ENCODE measurements at places on chromosomes 4 and X. TPM values are rescaled to one million over a fixed set of nuclear protein-coding genes. Genes with fewer than 3 reads are reported as not detected.

CXCL11 gene
- not detected for total RNA-seq

KCTD8 gene
- not detected for total RNA-seq

XAGE2 gene
- not detected for total RNA-seq

DCLK2 gene
- not detected for total RNA-seq

CYTL1 gene
- not detected for total RNA-seq

BMP3 gene
- not detected for total RNA-seq

DNA sequence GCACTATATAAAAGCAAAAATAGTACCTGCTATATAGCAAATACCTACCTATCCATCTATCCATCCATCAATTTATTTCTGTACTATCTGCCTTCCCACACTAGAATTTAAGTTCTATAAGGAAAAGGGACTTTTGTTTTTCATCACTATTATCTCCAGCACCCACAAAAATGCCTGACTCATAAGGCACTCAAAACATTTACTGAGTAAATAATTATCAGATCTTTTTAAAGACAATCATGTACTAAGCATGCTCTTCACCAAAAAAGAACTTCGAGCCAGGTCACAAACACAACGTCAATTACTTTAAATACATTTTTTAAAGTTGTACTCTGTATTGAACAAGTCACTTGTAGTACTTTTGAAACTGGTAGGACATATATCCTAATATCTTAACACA is 119.9 kb downstream of the FBXW7 start:
- H3K36me3 ChIP-seq = no peaks in the 10 kb centered on the region
- H3K27me3 ChIP-seq = no peaks in the 10 kb centered on the region
- no peak overlapping the region for H3K27ac ChIP-seq
- peaks cover 16% of the 10 kb centered on the region for H3K4me1 ChIP-seq
- no peak overlapping the region for H3K4me3 ChIP-seq

- no peak overlapping the region for H3K4me3 ChIP-seq
- H3K36me3 ChIP-seq = no peaks in the 10 kb centered on the region
- H3K27ac ChIP-seq = no peak overlapping the region
- no peaks in the 10 kb centered on the region for H3K4me1 ChIP-seq
- peaks cover 2% of the 10 kb centered on the region for H3K27me3 ChIP-seq
- no peak for DNase-seq
Measured at GRCh38 chr4:138961664-138962063, 53.9 kb upstream of the NOCT start.

- no peaks in the 10 kb centered on the region for H3K4me1 ChIP-seq
- H3K36me3 ChIP-seq = no peaks in the 10 kb centered on the region
- H3K4me3 ChIP-seq = no peak overlapping the region
- H3K27me3 ChIP-seq = no peaks in the 10 kb centered on the region
Measured at GRCh38 chr4:166042510-166043055, 169.5 kb downstream of the TLL1 start.

DNA sequence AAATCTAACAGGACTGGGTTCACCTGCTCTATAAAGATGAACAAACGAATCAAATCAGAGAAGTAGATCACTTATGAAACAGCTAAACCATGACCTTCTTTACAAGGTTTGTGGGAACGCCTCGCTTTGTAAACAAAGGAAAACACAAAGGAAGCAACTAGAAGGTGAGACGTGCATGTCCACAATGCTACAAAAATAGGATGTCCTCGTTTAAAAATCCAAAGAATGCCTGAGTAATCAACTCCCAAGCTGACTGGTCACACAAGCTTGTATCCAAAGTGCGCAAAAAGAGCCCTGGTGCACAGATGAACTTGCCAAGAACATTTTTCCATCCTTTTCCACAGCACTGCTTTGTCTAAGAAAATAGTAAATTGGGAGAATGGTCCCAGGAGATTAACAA is 6.3 kb upstream of the SH3KBP1 start:
- H3K27me3 ChIP-seq = no peaks in the 10 kb centered on the region
- no peak for DNase-seq
- H3K4me1 ChIP-seq = peaks cover 14% of the 10 kb centered on the region
- H3K27ac ChIP-seq = no peak overlapping the region
- H3K4me3 ChIP-seq = no peak overlapping the region

DNA sequence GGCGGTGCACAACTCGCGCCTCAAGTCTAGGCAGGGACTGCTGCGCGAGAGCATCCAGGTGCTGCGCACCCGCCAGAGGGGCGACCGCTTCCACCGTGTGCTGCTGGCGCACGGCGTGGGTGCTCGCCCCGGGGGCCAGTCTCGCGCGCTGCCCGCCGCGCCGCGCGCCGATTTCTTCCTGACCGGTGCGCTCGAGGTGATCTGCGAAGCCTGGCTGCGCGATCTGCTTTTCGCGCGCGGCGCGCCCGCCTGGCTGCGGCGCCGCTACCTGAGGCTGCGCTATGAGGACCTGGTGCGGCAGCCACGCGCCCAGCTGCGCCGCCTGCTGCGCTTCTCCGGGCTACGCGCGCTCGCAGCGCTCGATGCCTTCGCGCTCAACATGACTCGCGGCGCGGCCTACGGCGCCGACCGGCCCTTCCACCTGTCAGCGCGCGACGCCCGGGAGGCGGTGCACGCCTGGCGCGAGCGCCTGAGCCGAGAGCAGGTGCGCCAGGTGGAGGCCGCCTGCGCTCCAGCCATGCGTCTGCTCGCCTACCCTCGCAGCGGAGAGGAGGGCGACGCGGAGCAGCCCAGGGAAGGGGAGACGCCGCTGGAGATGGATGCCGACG is 1.3 kb downstream of the CHST7 start:
- DNase-seq = peak; percentile 71
- H3K4me1 ChIP-seq = peaks cover 49% of the 10 kb centered on the region
- peak overlapping the region; percentile 60 for H3K27ac ChIP-seq
- H3K36me3 ChIP-seq = peaks cover 9% of the 10 kb centered on the region
- H3K4me3 ChIP-seq = peak overlapping the region; percentile 77
- no peaks in the 10 kb centered on the region for H3K27me3 ChIP-seq

GRCh38 chrX:39674490-39675161 is 423.1 kb downstream of the BCOR start:
- no peaks in the 10 kb centered on the region for H3K4me1 ChIP-seq
- H3K36me3 ChIP-seq = no peaks in the 10 kb centered on the region
- no peak overlapping the region for H3K27ac ChIP-seq
- no peak for DNase-seq
- H3K4me3 ChIP-seq = no peak overlapping the region

DNA sequence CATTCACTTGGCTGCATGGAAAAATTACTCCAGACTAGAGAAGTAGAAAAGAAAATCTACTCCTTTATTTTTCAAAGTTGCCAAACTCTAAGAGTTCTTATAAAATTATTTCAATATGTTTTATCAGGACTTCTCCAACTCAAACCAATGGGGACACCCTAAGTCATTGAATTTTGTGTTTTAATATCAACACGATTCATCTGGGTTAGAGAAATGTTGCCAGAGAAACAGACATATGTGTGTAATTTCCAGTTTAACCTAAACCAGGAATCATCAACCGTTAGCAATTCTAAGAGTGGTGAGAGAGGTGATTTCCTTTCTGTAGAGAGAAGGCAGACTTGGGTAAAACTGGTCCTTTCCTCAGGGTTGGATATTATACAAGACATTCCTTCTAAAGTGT is 291.8 kb downstream of the LDB2 start:
- no peak overlapping the region for H3K27ac ChIP-seq
- H3K4me1 ChIP-seq = no peaks in the 10 kb centered on the region

DNA sequence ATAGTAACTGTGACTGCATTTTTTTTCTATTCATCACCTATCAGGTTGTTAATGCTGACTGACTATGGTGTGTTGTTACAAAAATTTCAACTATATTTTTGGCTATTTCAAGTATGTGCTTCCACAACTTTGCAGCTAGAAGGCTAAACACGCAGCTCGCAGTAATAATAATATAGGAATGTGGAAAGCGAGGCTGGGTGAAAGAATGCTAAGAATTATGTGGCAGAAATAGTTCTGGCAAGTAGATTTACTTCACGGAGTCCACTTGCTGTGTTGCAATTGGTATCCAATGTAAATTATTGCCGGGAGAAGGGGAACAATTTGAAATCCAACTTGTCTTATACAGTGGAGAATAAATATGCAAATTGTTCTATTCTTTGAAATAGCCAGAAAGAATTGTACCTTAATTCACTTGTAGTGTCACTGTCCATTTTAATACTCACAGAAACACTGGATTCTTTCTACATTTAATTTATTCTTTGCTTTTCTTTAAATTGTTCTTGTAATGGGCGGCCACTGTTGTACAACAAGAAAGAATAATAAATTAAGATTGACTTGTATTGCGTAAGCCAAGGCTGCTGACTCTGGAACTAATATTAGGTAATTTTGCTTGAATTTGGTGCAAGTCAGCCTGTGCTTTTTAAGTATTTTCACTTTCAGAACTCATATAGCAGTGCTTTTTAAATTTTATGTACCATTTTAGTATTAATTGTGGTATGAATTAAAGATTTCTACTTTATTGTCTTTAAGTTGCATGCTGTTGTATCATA is 154.9 kb downstream of the FRMPD4 start:
- H3K4me3 ChIP-seq = no peak overlapping the region
- no peak for DNase-seq
- H3K27me3 ChIP-seq = peaks cover 3% of the 10 kb centered on the region
- no peaks in the 10 kb centered on the region for H3K36me3 ChIP-seq
- H3K27ac ChIP-seq = no peak overlapping the region

- H3K27ac ChIP-seq = no peak overlapping the region
- H3K36me3 ChIP-seq = no peaks in the 10 kb centered on the region
- peak; percentile 42 for DNase-seq
- peaks cover 32% of the 10 kb centered on the region for H3K4me1 ChIP-seq
- no peak overlapping the region for H3K4me3 ChIP-seq
Measured at GRCh38 chrX:52988985-52989917, 30.9 kb upstream of the FAM156A start.

- DNase-seq = no peak
- H3K4me3 ChIP-seq = no peak overlapping the region
- peak overlapping the region; percentile 7 for H3K27ac ChIP-seq
- H3K4me1 ChIP-seq = peaks cover 22% of the 10 kb centered on the region
Measured at GRCh38 chr4:2696423-2696822, 59.7 kb downstream of the TNIP2 start.

DNA sequence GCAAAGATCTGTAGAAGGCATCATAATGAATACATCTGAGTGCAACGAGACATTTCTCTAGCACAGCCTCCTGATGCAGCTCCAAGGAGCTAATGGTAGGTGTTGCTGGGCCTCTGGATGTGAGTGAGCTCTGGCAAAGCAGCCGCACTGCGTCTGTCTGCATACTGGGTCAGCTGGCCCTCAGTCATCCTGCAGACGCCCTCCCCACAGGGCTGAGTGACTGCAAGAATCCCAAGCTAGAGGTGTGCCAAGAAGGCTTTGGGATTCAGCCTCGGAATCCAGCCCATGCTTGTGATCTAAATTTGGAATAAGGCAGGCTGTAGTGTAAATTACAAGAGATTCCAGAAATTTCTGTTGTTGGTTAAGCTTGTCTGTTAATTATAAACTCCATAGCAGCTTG is 18.5 kb downstream of the HERC3 start:
- no peak overlapping the region for H3K4me3 ChIP-seq
- H3K27ac ChIP-seq = peak overlapping the region; percentile 63
- peaks cover 47% of the 10 kb centered on the region for H3K36me3 ChIP-seq
- no peak for DNase-seq

DNA sequence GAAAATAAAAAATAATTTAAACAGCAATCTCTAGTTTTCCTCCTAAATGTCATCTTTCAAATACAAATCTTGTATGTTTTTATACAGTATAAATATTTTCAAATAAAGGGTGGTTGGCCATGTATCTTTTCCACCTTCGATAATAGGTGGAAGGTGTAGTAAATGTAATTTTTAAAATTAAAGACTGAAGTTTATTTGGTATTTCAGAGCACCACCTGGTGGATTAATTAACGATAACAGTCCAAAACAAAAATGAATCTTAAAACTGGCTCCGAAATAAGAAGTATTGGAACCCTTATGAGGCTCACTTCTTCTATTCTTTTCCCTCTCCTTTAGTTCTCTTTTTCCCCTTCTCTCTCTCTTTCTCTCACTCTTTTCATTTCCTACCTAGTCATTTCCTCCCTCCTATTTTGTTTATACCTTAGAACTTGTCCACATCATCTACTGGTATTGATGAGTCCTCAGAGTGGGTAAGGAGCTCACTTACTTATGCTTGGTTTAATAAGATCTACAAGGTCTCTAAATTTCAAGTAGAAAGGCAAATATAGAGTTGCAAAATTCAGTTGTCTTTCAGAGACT is 82.9 kb upstream of the EXOC1L start:
- peaks cover 37% of the 10 kb centered on the region for H3K27me3 ChIP-seq
- H3K4me3 ChIP-seq = no peak overlapping the region
- H3K27ac ChIP-seq = no peak overlapping the region
- H3K4me1 ChIP-seq = no peaks in the 10 kb centered on the region
- DNase-seq = no peak

DNA sequence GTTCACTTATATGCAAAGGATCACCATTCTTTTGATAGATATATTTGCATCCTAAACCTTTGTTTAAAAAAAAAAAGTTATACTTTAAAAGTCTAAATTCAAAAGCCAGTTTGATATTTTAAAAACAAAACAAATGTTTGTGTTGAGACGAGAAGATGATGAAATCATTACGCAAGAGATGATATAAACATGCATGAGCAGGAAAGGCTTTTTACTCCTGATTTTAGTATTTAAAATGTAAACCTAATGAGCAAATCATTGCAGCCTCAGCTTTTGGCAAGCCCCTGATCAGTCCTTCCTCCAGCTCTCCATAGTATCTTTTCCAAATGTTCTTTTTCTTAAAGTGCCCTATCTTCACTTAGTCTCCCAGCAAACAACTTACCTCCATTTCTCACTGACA is 115.6 kb downstream of the ARAP2 start:
- peak overlapping the region; percentile 78 for H3K27ac ChIP-seq
- H3K36me3 ChIP-seq = peaks cover 26% of the 10 kb centered on the region
- H3K4me1 ChIP-seq = peaks cover 3% of the 10 kb centered on the region
- DNase-seq = no peak

DNA sequence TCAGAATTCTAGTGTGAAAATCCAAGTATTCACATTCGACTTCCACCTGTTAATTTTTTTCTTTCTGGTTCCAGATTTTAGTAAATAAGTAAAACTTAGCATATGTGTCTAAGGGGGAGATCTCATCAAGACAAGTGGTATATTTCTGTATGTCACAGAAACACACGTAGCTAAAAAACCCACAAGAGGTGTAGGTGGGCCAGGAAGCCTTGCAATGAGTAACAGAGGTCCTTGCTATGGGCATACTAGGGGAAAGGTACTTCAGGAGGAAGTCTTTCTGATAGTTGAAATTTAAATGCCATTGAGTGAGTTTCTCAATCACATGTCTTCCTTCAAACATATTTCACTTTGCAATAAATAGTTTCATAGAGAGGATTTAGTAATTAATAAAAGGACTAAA is 315.8 kb downstream of the MID1IP1 start:
- no peak overlapping the region for H3K4me3 ChIP-seq
- no peak overlapping the region for H3K27ac ChIP-seq
- no peaks in the 10 kb centered on the region for H3K36me3 ChIP-seq
- H3K27me3 ChIP-seq = peaks cover 5% of the 10 kb centered on the region

DNA sequence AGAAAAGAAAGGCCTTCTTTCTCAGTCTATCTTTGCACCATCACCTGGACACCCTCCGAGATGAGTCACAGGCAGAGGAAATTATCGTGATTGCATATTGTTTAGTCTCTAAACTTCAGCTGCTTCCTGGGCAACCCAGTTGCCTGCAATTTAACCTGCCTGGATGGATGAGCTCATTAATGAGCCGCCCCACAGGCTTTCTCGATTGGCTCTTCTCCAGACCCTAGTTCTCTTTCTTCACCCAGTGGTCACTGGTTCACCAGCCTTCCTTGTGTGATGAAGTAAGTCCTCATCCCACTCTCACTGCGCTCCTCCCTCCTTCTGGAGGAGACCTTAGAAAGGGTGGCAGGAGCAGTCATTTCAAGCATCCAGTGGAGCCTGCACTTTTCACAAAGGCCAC is 94.4 kb downstream of the SOWAHB start:
- H3K4me3 ChIP-seq = no peak overlapping the region
- no peaks in the 10 kb centered on the region for H3K4me1 ChIP-seq
- no peaks in the 10 kb centered on the region for H3K36me3 ChIP-seq
- no peak overlapping the region for H3K27ac ChIP-seq
- DNase-seq = no peak

All from activated CD4-positive, alpha-beta T cell treated with anti-CD3 and anti-CD28 coated beads for 36 hours (primary cell).